ENCODE measurements at places on chromosomes 4 and X.

DNA sequence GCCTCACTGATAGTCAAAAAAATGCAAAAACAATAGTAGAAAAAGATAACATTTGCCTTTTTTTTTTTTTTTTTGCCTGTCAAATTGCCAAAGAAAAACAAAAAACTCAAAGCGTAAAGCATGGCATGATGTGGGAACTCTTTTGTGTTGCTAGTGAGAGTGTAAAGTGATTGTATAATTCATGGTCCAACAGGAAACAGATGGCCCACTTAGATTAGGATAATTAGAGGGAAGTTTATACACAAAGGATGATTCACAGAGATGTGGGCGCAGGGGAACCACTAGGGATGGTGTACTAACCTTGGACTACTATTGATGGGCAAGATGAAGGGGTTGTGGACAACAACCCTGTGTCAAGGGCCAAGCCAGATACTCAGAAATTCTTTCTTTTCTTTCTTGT is 16.4 kb downstream of the MCUB start:
- H3K36me3 ChIP-seq = no peaks in the 10 kb centered on the region
- DNase-seq = peak; percentile 20
- H3K27me3 ChIP-seq = no peaks in the 10 kb centered on the region
- H3K27ac ChIP-seq = no peak overlapping the region

- no peaks in the 10 kb centered on the region for H3K27me3 ChIP-seq
- no peak overlapping the region for H3K4me3 ChIP-seq
- H3K36me3 ChIP-seq = no peaks in the 10 kb centered on the region
- no peak overlapping the region for H3K27ac ChIP-seq
- no peaks in the 10 kb centered on the region for H3K4me1 ChIP-seq
Observed at GRCh38 chr4:182307746-182308145, 64.5 kb downstream of the TENM3 start.

GRCh38 chrX:136694431-136695087 is 46.6 kb downstream of the CD40LG start:
- H3K36me3 ChIP-seq = no peaks in the 10 kb centered on the region
- no peak overlapping the region for H3K27ac ChIP-seq
- peak; percentile 21 for DNase-seq
- no peaks in the 10 kb centered on the region for H3K27me3 ChIP-seq

DNA sequence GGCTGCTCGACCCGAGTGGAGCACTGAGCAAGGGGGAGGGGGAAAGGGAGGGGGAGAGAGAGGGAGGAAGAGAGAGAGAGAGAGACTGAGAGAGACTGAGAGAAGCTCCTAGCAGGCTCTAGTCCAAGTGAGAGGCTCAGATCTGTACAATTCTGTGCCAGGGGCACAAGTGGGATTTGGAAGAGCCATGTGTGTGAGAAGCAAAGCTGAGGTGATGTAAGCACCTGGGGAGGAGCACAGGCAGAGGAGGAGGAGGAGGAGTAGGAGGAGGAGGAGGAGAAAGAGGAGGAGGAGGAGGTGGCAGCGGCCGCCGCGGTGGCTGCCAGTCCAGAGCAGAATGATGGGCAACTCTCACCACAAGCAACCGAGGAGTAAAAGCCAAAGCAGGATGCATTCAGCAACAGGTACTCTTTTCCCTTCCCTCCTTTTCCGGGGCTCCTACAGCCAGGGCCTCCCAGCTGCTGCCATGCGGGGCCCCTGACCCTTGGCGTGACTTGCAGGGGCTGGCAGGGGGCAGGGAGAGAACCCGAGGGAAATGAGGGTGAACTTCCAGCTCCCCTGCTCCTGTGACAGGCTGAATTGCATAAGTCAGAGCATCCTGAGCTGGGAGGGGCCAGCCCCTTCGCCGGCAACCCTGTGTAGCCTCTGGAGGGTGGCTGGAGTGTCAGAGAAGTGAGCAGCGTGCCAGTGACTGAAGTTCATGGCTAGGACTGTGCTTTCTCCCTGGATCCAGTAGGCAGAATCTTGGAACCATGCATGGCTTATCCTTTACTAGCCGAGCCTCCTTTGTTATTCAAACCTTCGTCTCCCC is 62.2 kb downstream of the RTL5 start:
- no peaks in the 10 kb centered on the region for H3K4me1 ChIP-seq
- DNase-seq = no peak
- no peak overlapping the region for H3K27ac ChIP-seq
- H3K4me3 ChIP-seq = no peak overlapping the region
- H3K27me3 ChIP-seq = no peaks in the 10 kb centered on the region

DNA sequence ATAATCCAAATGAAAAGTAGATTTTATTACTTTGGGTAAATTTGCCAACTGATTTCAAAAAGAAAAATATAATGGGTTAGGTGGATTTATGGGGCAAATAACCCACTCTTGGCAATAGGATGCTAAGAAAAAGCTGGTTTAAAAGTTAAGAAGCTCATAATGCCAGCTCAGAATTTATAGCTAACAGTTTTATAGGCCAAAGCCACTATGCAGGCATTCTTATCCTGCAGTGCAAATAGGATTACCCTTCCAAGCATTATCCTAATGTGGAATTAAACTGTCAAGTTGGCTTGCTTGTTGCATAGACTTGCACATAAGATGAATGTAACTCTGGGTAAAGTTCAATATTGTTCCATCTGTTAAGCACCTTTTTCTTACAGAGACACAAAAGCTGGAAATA is 703.0 kb downstream of the PCDH18 start:
- DNase-seq = no peak
- no peaks in the 10 kb centered on the region for H3K36me3 ChIP-seq
- no peaks in the 10 kb centered on the region for H3K4me1 ChIP-seq
- no peak overlapping the region for H3K4me3 ChIP-seq
- no peak overlapping the region for H3K27ac ChIP-seq
- H3K27me3 ChIP-seq = no peaks in the 10 kb centered on the region

GRCh38 chr4:1079711-1080265 is 33.6 kb downstream of the RNF212 start:
- no peak overlapping the region for H3K4me3 ChIP-seq
- H3K4me1 ChIP-seq = 0 out of 2 replicates have a peak, but pooled peaks cover 1% of the 10 kb centered on the region
- no peaks in the 10 kb centered on the region for H3K36me3 ChIP-seq
- DNase-seq = no peak
- H3K27me3 ChIP-seq = peaks cover 67% of the 10 kb centered on the region
- H3K27ac ChIP-seq = no peak overlapping the region

GRCh38 chr4:26067035-26067434 is 153.0 kb downstream of the SMIM20 start:
- no peak overlapping the region for H3K4me3 ChIP-seq
- DNase-seq = no peak
- no peak overlapping the region for H3K27ac ChIP-seq
- 0 out of 3 replicates have a peak, but pooled peaks cover 2% of the 10 kb centered on the region for H3K27me3 ChIP-seq

DNA sequence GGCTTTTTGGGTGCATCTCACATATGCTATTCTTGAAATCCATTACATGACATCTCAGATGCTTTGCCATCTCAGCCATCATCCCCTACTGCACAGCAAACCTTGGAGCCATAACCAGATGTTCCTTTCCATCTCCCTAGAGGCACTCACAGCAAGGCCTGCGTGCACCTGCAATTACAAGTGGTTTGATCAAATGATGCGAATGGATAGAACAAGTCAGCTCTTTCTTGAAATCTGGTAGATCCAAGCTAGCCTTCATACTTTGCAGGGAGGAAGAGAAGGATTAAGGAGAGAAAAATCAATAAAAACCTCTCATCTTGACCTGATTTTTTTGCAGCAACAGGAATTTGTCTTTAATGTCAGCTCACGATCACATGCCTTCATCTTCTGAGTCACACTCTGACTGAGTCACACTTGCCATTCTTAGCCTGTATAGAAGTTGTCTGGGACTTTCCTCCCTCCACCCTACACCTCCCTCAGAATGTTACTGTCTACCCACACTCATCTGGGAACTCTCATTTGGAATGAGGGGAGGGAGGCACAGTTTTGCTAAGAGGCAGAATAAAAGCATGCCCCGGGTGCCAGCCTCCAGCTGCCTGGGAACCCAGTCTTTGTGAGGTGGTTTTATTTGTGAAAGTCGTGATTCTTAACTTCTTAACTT is 11.9 kb upstream of the TRIML1 start:
- no peaks in the 10 kb centered on the region for H3K4me1 ChIP-seq
- H3K4me3 ChIP-seq = no peak overlapping the region
- H3K36me3 ChIP-seq = no peaks in the 10 kb centered on the region

DNA sequence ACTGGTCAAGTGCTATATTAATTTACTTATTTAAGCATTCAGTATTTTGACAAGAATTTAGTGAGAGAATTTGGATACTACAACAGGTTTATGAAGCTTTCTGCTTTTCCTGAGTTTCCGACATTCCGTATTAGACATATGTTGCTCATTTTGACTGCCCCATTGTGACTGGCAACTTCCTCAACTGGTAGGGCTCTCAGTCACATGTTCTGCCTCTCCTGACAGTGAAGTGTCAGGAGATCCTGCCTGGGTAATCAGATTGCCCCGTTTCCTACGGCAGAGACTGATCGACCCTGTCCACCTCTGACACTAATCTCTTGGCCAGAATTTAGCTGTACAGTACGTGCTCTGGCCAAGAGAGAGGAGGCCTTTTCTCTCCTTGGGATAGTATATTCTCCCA is 49.5 kb downstream of the CLNK start:
- no peaks in the 10 kb centered on the region for H3K27me3 ChIP-seq
- H3K27ac ChIP-seq = no peak overlapping the region
- H3K4me3 ChIP-seq = no peak overlapping the region
- H3K36me3 ChIP-seq = no peaks in the 10 kb centered on the region
- no peak for DNase-seq

- H3K4me3 ChIP-seq = no peak overlapping the region
- H3K4me1 ChIP-seq = no peaks in the 10 kb centered on the region
- no peaks in the 10 kb centered on the region for H3K36me3 ChIP-seq
- DNase-seq = no peak
- H3K27me3 ChIP-seq = no peaks in the 10 kb centered on the region
Observed at GRCh38 chr4:157942017-157942416, 230.8 kb downstream of the GASK1B start.

DNA sequence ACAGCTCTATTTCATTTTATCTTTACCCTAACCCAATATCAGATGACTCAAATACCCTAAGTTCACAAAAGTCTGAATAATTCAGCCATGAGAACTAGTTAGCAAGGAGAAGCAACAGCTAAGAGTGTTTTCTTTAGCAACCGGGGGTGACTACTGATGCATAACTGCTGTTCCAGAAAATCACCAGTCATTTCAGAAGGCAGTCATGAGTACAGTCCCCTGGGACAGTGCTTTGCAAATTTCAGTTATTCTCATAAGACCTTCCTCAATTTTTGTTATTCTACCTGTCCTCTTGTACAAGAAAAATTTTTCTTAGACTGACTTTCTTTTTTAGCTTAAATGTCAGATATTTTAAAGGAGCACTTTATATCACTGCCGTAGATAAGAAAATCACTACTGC is 16.4 kb downstream of the BANK1 start:
- H3K36me3 ChIP-seq = no peaks in the 10 kb centered on the region
- H3K4me3 ChIP-seq = no peak overlapping the region
- no peak overlapping the region for H3K27ac ChIP-seq
- H3K4me1 ChIP-seq = no peaks in the 10 kb centered on the region

- no peak overlapping the region for H3K27ac ChIP-seq
- DNase-seq = peak; percentile 11
- no peak overlapping the region for H3K4me3 ChIP-seq
- no peaks in the 10 kb centered on the region for H3K36me3 ChIP-seq
- H3K27me3 ChIP-seq = no peaks in the 10 kb centered on the region
Observed at GRCh38 chrX:32530802-32531403, 680.4 kb downstream of the DMD start.

DNA sequence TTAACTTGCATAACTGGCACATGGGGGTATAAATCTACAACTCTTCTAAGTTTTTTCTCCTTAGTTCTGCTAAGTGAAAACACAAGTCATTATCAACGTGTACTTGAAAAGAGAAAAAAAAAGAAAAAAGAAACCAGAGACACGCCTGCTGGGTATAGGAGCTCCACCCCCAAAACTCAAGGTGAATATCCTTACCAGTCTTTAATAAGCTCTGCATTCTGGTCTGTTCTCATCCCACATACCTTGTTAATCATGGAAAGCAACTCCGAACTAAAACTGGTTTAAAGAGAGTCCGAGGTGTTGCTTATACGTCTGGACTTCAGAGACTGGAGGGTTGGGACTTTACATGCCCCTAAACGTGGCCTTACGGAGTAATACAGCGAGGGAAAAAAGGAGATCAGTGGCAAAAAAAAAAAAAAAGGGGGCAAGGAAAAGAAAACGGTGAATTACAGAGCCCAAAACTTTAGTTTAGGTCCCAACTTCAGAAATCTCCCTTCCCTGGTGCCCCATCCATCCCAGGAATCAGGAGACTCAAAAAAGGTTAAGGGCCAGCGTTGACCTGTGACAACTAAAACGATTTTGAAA is 1.0 kb downstream of the PGRMC2 start:
- H3K36me3 ChIP-seq = peaks cover 26% of the 10 kb centered on the region
- peak overlapping the region; percentile 89 for H3K27ac ChIP-seq
- no peaks in the 10 kb centered on the region for H3K27me3 ChIP-seq
- H3K4me1 ChIP-seq = peaks cover 24% of the 10 kb centered on the region

DNA sequence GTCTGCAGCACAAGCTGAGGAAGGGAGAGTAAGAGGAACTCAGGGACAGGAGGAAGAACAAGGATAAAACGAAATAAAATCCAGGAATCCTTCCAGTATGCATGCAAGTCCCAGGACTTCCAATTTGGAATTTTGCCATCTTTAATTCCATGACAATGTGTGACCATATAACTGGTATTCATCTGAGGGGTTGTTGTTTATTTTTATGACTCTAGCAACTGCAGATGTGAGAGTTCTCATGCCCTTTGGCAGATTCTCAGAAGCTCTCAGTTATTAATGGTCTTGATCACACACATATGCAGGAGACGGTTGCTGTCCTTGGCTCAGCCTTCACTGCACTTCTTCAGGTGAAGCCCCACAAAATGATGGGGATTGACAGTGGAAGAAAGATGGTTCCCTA is 148.2 kb downstream of the SMIM20 start:
- no peaks in the 10 kb centered on the region for H3K36me3 ChIP-seq
- H3K4me3 ChIP-seq = no peak overlapping the region
- H3K27ac ChIP-seq = no peak overlapping the region
- H3K4me1 ChIP-seq = no peaks in the 10 kb centered on the region
